ENCODE measurements at places on chromosomes 4 and X.
A peak's percentile ranks its signal among the peaks of the same experiment; 100 is the strongest.

GRCh38 chr4:162341533-162341932, 177.7 kb upstream of the FSTL5 start:
- DNase-seq: no peak

DNA sequence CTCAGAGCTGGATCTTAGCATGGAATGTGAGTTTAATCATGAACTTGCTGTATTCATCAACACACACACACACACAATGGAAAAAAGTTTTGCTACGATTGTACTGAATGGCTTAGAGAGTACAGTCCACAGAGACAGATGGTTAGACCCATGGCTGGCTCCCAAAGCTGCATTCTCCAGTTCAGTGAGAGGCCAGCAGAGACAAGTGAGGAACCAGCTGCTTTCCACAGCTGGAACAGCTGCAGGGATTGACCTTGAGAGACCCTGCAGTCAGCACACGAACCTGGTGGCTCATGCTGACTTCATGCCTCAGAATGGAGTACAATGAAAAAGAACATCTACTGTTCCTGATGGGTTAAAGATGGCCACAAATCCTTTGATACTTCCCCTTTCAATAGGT, 94.5 kb downstream of the DHX15 start:
- DNase-seq: peak; percentile 85

DNA sequence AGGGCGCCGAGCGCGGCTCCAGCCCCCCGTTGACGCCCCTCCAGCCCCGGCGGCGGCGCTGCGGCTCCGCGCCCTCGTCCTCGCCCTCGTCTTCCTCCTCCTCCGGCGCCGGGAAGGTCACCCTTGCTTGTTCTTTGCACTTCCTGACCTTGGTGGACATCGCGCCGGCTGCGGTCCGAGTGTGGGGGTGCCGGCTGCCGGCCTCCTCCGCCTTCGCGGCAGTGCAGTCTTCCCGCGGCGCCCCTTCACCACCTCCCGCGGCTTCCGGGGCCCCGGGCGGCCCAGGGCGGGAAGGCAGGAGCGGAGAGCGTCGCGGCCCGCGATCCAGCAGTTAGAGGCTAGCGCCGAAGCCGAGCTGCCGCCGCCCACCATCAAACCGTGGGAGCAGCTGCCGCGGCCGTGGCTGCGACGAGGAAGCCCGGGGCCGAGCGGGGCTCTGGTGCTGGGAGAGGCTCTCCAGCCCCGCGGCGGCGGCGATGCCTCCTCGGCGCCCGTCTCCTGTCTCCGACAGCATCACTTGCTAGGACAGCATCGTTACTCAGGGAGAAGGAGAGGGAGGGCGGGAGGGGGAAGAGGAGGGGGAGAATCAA, at the start of gene TRPC3:
Gene TRPC3, minus strand, starts transcription at position 540 of the 590 bp plus-strand sequence. Its CDS starts 380 bp downstream, at position 160.
- peak; percentile 50 for DNase-seq

GRCh38 chr4:151143811-151144210, 44.4 kb downstream of the RPS3A start:
- no peak for DNase-seq

- no peak for DNase-seq
These were observed 56.1 kb downstream of the ATXN3L start for GRCh38 chrX:13263560-13264251.

DNA sequence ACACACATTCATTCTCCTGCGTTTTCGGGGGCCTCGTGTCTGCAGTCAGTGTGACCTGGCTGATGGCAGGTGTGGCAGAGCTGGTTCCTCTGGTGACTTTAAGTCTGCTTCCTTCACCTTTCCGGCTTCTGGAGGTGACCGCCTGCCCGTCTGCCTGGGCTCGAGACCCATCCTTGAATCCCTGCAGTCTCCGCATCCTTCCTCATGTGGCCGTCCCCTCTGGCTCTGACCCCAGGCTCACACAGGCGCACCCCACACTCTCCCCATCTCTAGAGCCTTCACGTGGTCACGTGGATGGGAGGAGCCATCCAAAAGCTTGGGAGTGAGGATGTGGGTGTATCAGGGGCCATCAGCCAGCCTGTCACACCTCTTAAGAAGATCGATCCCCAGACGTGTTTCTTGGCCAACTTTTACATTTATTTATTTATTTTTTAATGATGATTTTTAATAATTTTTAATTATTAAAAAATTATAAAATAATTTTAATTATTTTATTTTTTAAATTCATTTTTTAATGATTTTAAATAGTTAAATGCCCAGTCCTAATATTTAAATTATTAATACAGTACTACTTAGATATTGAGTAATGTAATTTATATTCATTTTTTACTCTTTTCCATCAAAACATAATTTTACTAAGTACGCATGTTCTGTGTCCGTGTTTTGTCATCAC, 20.9 kb downstream of the RGS12 start:
- no peak for DNase-seq

DNA sequence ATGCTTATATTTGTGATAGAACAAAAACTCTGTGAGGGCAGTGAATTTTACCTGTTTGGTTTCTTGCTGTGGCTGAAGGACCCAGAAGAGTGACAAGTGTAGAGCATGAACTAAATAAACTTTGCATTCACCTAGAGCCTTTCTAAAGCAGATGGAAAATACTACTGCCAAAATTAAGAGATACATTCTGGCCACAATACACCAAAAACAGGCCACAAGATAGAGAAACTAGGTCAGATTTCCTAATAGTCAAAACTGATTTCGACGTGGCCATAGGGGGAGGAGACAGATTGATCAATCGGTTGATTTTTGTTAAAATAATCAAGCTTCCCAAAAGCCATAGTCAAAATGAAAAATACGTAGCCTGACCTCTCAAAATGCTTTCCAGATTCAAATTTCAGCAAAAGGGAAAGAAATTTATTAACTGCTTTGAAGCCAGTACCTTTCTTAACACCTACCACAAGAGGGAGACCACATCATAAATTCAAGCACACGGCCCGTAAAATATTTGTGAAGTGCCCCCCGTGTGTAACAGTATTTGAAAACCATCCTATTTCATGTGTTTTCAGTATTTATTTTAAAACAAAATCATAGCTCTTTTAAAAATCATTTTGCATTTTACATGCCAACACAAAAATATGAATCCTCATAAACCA, 132.4 kb downstream of the CORIN start:
- DNase-seq: no peak

GRCh38 chr4:7169134-7169533, 23.2 kb upstream of the SORCS2 start:
- peak; percentile 10 for DNase-seq

DNA sequence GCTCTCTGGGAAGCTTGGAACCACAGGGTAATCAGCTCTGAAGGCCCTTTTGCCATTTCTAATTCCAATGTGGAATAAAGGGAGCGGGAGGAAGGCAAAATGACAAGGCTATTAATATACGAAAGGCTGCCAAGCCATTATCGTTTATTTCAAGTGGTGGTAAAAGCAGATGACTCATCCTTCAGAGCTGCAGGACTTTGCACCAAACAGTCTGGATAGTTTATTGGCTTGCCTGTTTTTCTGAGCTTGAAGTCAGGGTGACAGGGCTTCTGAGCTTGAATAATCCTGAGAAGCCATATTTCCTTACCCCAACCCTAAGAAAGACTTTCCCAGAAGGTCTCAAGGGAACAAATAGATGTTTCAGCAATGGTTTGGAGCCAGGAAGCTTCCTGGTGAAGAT, 7.7 kb upstream of the GABRE start:
- no peak for DNase-seq

DNA sequence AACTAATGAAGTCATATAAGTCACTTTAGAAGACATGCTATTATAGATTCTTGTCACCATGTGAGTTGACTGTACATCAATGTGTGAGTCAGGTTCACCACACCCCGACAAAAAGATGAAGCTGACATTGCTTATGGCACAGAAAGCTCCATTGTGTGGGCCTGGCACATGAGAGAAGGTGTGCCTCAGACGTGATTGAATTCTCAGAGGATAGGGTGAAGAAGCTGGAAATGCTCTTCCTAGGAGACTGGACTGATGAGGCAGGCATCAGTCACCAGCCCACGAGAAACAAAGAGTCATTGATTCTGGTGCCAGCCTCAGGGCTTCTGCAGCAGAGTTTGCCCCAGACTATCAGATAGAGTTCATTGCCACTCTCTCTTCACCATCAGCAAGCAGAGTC, 35.9 kb upstream of the LRAT start:
- DNase-seq: no peak

DNA sequence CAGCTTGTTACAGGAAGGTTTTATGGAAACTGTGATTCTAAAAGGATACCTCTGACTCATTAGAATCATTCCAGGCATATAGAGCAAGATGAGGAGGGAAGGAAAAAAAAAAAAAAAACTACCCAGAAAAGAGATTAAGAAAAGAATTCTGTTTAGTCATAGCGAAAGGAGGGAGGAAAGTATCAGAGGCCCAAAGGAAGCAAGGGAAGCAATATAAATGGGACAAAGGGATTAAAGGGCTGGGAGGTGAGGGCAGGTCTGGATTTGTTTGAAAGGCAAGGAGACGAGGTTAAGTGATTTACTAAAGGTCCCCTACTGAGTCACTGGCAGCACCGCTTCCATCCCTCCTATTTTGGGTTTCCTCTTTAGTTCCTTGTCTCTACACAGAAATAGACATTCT, 88.6 kb upstream of the IL1RAPL1 start:
- no peak for DNase-seq

DNA sequence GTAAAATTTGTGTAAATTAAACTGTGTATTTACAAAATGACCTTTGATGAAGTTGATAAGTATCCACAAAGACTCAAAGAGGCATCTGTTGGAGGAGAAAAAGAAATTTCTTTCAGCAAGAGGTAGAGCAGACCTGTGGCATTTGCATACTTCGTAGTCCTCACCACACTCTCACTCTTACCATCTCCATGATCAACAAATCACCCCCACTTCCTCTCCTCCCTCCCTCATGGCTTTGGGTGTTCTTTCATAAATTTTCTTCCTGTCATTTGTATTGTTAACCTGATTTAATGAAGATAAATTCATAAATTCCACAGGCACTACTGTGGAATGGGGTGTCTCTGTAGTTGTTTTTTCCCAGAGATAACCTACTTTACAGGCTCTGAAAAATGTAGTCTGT, 366.5 kb downstream of the ZNF674 start:
- no peak for DNase-seq

DNA sequence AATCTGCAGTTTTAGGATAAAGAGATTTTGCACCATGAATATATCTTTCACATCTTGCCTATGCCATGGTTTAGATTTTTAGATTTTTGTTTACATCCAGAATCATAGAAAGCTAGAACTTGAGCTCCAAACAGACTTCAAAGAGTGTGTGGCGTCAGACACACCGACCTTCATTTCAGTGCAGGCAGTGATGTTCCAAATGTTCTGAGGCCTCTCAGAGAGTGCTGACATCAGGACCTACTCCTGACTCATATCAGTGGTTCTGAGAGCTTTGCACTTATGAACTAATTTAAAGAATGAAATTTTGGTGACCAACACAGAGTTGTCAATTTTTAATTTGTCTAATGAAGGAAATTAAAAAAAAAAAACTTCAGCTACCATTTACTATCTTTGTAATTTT, 18.3 kb downstream of the CXCR3 start:
- DNase-seq: no peak

DNA sequence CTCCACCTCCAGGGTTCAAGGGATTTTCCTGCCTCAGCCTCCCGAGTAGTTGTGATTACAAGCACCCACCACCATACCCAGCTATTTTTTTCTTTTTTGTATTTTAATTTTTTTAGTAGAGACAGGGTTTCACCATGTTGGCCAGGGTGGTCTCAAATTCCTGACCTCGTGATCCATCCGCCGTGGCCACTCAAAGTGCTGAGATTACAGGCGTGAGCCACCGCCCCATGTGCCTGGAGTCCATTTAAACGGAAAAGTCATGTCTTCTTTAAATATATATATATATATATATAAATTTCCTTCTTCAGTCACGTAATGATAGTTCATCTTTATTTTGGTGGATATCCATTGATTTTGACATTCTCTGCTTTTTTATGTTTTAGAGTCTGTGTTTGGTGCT, 264.0 kb upstream of the PITX2 start:
- no peak for DNase-seq

- no peak for DNase-seq
These were observed 145.1 kb downstream of the STPG2 start for GRCh38 chr4:97998203-97998602.

DNA sequence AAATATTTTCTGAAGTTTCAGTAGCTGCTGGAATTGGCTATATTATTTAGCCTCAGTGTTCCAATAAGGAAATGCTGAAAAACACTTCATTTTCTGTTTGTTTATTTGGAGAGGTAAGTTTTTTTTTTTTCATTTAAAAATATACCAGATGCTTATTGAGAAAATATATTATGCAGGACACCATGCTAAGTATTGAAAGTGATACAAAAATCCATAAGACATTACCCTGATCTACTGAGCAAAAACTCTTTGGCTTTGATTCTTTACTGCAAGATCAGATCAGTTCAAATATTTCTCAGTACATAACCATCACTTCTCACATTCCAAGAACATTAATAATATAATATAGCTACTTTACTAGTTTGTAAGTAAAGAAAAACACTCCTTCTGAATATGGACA, 123.4 kb upstream of the PACRGL start:
- no peak for DNase-seq

DNA sequence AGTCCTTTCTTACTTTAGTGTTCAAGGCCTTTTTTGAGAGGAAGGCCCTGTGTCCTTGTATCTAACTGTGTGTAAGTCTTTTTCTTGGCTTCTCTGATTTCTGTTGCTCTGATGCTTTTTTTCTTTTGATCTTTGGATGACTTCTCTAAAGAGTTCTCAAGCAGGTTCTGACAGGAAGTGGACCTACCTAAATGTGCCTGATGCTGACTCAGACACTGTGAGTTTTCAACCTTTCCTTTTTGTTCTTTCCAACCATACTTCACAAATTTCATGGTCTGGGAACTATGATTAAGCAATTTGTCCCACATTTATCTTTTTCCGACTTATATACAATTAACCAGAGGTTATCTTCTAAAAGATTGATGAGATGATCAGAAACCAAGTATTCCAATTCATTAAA, 96.5 kb downstream of the SYTL5 start:
- no peak for DNase-seq

DNA sequence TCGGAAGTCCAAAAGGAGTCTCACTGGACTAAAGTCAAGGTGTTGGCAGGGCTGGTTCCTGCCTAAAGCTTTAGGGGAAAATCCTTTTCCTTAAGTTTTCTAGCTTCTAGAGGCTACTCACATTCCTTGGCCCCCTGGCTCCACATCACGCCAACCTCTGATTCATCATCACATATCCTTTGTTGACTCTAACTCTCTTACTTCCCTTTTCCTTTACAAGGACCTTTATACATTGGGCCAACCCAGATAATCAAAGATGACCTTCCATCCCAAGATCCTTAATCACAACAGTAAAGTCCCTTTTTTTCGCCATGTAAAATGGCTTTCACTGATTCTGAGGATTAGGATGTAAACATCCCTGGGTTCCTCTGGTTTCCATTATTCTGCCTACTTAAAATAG, 146.4 kb upstream of the DCAF8L1 start:
- no peak for DNase-seq

GRCh38 chrX:19747652-19748610, 139.5 kb downstream of the SH3KBP1 start:
- DNase-seq: no peak

DNA sequence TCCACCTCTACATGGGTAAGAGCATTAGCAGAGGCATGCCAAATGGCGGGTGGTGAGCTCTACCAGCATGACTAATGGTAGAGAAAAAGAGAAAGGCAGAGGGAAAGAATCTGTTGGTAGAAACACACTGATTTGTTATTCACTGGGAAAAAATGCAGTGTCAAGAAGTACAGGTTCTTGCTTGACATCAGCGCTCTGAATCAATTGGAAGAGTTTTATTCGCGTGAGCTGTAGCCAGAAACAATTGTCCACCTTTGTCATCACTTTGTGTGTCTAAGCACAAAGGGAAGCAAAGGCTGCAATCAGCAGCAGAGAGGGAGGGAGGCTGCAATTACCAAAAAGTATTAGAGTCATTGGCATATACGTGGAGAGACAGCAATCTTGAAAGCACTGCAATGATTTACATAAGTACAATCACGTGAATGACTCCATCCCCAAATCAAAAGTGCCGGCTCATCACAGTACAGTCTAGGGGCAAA, 67.7 kb upstream of the HS3ST1 start:
- no peak for DNase-seq
